Activated CD8-positive, alpha-beta T cell treated with anti-CD3 and anti-CD28 coated beads, Interleukin-2, amount 10 ng/mL, durations not matched to agents 7 days and 5 days (primary cell): ENCODE measurements at places on chromosomes 7 and 10. TPM values are rescaled to one million over a fixed set of nuclear protein-coding genes. Genes with fewer than 3 reads are reported as not detected.

DNA sequence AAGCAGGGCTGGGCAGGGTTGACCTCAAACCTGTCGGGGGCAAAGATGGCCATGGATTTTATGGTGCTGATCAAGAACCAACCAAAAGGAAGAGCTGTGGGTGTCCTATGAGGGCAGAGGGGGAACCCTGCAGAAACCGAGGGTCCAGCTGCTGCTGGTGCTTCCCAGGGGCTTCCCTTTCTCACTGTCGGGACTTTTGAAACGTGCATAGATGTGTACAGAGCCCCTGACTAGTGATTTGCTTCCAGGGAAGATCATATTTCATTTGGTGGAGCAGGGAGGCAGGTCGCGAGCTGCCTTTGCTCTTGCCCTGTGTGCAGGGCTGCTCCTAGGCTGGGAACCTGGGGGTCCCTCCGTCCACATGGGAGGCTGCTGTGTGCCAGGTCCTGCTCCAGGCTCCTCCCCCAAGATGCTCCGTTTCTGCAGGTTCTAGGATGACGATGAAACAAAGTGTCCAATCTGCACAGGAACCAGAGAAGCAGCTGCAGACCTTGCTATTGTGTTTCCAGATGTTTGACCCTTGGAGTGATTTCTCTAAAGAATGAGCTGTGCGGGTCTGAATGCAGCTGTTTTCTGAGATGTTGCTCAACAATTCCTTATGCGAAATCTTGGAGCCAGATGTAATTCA, 9.4 kb upstream of the INPP5A start:
- DNase-seq, result no peak

- DNase-seq, result no peak
These were observed 44.4 kb downstream of the MCU start for GRCh38 chr10:72736176-72736827.

SRRM3 gene
- total RNA-seq, result not detected

- DNase-seq, result no peak
These were observed 20.0 kb downstream of the LRRD1 start for GRCh38 chr7:92158660-92159575.

COL28A1 gene
- not detected for total RNA-seq

DNA sequence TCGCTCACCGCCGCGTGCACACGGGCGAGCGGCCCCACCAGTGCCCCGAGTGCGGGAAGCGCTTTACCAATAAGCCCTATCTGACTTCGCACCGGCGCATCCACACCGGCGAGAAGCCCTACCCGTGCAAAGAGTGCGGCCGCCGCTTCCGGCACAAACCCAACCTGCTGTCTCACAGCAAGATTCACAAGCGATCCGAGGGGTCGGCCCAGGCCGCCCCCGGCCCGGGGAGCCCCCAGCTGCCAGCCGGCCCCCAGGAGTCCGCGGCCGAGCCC, 3.3 kb downstream of the REPIN1 start:
- DNase-seq, result no peak
